Stimulated activated CD4-positive, alpha-beta T cell treated with anti-CD3 and anti-CD28 coated beads, TNF-alpha, amount 100 ng/mL, for 1 hour (primary cell): ENCODE measurements at places on chromosomes 12 and 14.

- no peak for DNase-seq
These were observed 1.7 kb downstream of the C14orf132 start for GRCh38 chr14:96040828-96041371.

GRCh38 chr14:58784931-58785330 lies 147.2 kb downstream of the DACT1 start:
- DNase-seq: no peak

DNA sequence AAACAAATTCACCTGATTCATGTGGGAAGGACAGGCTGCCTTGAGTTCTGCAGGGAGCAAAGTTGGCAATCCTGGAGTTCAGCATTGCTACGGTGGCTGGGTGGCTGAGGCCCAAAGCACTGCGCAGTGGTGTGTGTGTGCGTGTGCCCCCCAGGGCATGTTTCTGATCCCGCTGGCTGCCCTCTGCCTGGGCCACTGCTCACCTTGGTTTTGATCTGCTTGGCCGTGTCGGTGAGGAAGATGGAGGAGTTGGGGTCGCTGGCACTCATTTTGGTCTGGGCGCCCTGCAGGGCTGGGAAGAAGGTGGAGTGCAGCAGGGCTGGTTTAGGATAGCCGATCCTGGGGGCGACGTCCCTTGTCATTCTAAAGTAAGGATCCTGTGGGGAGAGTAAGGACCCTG lies 19.1 kb downstream of the SLC25A47 start:
- DNase-seq: no peak

DNA sequence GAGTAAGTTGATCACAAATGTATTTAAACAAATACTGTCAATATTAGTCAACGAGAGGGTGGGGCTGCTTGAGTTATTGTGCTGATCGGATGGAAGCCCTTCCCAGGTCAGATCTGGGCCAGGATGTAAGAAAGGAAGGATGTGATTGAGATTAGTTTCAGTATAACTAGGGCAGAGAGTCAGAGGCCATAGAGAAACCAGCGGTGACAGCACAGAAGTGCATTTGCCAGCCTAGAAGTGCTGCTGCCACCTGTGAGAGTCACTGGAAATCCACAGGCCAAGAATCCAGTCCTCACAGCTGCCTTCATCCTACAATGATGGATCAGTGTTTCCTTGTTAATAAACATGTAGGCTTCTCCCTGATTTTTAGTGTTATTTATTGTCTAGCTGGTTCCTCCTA lies 9.8 kb upstream of the FERMT2 start:
- DNase-seq: no peak

- no peak for DNase-seq
These were observed 18.4 kb downstream of the OTUB2 start for GRCh38 chr14:94044476-94045091.

GRCh38 chr12:1835211-1836131 lies 15.1 kb downstream of the LRTM2 start:
- no peak for DNase-seq

DNA sequence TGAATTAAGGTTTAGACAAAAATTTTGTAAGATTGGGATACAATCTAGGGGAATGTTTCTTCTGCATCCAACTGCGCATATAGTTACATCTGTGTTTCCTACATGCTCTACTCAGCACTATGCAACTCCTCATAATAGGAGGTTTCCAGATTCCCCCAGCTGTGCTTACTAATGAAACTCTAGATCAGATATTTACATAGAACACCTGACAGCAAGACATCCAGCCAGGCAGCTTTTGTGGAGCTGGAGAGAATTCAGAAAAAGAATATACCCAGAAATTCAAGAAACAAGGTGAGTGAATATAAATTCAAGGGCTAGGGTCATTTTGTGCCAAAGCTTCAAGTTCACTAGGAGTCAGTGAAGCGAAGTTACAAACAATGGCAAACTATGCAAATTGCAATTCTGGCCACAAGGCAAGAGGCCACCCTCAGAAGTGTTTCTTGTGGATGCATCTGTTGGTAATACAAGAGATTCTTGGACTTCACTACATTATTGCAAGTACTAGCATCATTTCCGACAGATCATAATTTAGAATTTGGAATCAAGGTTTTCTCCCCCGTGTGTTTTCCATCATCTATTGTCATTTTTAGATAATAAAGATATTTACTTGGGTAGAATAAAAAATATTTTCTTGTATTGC lies 341.2 kb upstream of the NAV3 start:
- DNase-seq: no peak

GRCh38 chr12:94404854-94405253 lies 54.8 kb downstream of the CEP83 start:
- no peak for DNase-seq

DNA sequence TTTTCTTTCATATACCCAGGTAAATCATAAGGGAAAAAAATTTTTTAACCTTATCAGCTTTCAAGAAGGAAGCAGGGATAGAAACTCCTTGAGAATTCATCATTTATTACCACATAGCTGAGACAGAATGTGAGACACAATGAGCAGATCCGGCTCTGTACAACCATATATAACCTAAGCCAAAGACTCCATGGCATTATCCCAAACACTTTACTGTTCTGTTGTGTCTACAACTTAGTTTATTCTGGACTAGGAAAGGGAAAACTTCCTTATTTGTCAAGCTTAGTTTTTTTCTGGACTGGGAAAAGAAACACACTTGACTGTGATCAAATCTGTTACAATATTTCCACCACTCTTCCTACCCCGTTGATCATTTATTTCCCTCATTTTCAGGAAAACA lies 38.3 kb upstream of the CATSPERB start:
- no peak for DNase-seq

DNA sequence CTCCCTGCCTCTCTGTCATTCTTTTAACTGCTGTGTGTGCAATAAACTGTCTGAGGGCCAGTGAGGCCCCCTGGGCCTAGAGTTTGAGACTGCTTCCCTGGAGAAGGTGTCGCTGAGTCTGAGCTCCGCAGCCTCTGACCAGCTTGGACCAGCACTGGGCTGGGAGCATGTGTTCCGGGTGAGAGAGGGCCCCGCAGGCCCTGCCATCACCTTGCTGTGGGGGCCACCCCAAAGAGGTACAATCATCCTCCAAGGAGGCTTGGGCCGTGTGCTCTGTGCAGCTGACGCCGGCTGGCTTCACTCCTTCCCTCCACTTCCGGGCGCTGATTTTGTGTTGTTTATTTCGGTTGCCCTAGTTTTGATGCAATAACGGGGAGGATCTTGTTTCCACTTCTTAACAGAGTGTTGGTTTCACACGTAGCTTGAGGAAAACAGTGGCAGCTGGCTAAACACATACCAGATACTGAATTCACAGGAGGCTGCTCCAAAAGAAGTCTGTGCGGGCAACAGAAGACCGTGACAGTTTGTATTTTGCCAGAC lies 121.6 kb downstream of the TMEM132C start:
- DNase-seq: no peak

GRCh38 chr14:39664646-39665045 lies 232.4 kb upstream of the FBXO33 start:
- DNase-seq: no peak

DNA sequence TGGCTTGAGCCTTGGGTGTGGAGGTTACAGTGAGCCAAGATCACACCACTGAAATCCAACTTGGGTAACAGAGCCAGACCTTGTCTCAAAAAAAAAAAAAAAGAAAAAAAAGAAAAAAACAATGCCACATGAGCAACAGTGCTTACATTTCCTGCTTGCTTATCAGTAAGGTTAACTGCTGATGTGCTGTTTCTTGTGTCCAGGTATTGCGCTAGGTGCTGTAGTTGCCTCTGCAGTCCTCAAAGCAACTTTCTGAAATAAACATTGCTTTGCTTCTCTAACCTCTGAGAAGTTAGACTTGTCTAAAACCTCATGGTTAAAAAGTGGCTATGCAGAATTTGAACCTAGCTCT lies 24.7 kb downstream of the RNF34 start:
- no peak for DNase-seq

GRCh38 chr14:97377550-97377949 lies 580.4 kb downstream of the VRK1 start:
- no peak for DNase-seq

GRCh38 chr12:67698672-67699581 lies 50.4 kb downstream of the DYRK2 start:
- DNase-seq: peak; percentile 18

DNA sequence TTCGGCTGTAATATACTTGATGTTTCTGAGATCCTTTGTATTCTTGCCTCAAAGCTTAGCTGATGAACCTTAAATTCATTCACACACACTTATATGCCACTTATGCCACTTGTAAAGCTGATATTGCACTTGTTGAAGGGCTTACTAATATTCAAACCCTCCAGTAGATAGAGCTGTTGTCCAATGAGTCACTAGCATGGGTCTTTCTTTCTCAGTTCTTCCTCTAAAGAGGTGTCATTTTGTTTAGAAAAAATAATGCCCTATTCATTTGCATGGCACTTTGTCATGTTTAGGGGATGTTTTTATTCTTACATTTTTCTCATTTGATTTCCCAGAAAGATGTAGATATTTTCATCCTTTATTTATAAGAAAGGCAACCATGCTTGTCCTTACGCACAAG lies 56.4 kb downstream of the MON2 start:
- DNase-seq: no peak

DNA sequence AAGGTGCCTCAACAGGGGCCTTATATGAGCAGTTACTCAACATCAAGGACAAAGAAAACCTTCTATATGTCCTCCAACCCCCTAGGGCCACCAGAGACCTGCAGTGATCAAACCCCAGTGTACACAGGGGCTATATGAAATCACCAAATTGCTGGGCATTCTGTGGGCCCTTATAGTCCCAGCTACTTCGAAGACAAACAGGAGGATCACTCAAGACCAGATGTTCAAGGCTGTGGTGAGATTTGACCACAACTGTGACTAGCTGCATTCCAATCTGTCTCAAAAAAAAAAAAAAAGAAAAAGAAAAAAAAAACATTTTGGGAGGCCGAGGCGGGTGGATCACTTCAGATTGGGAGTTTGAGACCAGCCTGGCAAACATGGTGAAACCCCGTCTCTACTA lies 51.0 kb upstream of the PRB2 start:
- no peak for DNase-seq
